ENCODE measurements at places on chromosomes 5 and 9.

- DNase-seq = no peak
Observed at GRCh38 chr5:6358434-6358820, 19.9 kb downstream of the MED10 start.

- no peak for DNase-seq
Observed at GRCh38 chr5:176773408-176774035, 36.8 kb upstream of the UNC5A start.

- DNase-seq = no peak
Observed at GRCh38 chr5:81427566-81427965, 33.6 kb upstream of the ACOT12 start.

DNA sequence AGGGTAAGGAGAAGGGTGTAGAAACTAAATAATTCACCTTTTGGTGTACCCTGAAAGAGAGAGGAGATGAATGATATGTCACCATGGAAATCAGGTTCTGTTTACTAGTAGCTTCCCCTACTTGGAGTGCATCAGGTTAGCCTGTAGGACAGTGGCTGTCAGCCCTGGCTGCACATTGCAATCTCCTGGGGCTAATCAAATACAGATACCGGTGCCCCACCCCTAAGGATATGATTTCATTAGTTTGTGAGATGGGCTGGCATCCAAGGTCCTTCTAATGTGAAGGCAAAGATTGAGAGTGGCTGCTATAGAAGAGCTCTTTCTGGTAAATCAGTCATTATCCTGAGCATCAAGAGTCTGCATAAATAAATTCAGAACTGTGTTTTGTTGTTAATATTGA is 47.2 kb downstream of the INSYN2B start:
- no peak for DNase-seq

DNA sequence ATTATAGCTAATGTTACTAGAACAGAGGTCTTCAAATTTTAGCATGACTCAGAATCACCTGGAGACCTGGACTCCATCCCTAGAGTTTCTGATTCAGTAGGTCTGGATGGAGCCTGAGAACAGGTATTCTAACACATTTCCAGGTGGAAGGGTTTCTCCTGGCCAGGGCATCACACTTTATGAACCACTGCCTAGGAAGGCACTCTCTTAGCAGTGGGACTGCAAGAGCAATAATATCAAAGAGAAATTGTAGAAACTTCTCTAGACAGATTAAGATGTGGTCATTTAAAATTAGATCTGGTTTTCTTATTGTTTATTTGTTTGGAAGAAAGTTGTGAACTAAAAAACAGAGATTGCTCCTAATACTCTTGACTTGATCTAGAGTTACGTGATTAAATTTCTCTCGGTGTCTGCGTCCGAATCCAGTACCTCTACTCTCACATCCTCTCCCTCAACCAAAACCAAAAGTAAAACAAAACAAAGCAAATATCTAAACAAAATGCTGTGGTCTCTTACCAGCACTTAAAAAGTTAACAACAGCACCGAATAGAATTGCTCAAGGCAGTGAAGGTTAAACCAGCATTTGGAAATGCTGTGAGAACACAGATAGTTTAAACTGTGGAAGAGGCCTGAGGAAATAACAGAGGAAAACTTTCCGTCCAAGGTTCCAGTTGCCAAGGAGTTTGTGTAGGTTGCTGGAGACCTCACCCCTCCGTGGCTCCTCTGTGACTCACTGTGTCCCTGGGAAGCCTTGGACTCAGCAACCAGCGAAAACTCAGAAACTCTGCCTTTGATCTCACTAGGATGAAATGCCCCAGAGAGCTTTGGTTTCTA is 193.4 kb downstream of the ARRDC3 start:
- DNase-seq = no peak

GRCh38 chr9:99828417-99829176 is 6.9 kb downstream of the NR4A3 start:
- DNase-seq = no peak

GRCh38 chr5:170440771-170441392 is 51.7 kb upstream of the KCNMB1 start:
- DNase-seq = no peak

DNA sequence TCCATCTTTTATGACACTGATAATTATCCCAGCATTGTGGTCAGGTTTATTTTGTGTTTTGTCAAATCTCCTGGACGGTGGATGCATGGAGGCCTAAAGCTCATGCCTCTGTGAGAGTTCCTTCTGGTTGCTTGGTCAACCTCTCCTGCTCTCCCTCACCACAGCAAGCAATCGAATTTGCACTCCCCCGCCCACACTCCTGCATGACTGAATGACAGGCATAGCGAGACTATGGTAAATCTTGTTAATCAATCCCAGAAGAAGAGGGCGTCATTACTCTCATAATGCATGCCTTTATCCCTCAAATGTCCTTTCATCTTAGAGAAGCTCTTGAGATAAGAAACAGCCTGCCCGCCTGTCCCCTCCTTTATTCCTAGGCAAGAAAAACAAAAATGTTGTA is 1215.0 kb upstream of the CDH9 start:
- DNase-seq = no peak

GRCh38 chr5:126561908-126562307 is 33.1 kb downstream of the ALDH7A1 start:
- no peak for DNase-seq

GRCh38 chr5:167861129-167861927 is 430.1 kb upstream of the WWC1 start:
- DNase-seq = no peak

DNA sequence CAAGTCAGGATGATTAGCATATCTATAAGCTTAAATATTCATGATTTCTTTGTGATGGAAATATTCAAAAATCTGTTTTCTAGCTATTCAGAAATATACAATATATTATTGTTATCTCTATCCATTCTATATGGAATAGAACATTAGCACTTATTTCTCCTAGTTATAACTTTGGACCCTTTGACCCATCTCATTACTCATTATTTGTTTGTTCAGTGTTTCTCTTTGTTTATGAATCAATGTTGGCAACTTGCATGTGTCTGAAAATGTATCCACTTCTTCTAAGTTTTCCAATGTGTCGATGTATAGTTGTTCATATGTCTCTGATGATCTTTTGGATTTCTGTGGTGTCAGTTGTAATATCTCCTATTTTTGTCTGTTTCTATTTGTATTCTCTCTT is 1059.3 kb downstream of the CDH9 start:
- no peak for DNase-seq

DNA sequence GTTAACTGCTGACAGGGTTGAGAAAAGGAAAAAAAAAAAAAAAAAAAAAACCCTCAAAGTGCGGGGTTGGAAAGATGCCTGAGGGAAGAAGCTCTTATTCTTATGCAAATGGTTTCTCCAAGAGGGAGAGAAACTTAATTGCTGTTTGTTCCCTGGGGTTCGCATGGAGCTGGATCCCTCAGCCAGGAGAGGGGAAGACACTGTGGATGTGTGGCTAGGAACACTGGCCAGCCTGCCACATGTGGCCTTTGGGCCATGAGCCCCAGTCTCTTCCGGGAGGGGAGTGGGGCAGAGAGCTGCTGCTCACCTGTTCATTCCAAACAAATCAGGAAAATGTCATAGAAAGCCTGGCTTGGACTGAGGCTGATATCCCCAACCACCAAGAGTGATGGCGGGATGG is 9.4 kb upstream of the SCGB3A2 start:
- DNase-seq = no peak

- no peak for DNase-seq
Observed at GRCh38 chr5:113212244-113212920, 222.4 kb downstream of the TSSK1B start.

DNA sequence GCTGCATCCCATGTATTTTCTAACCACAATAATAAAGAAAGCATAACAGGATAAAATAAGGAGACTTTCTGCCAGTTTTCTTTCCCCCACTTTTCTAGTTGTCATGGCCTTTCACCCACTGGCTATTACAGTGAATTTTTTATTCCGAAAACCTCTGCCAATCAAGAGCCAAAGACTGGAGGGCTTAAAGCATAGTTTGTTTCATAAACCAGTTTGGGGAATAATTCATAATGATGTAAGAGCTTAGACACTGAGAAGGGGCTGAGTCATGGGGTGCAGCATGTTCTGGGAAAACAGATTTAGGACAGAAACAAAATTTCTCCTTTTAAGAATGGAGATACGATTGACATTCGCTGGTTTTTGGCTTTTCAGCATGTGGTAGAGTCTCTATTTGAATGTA is 4.4 kb upstream of the GLIPR2 start:
- DNase-seq = no peak

DNA sequence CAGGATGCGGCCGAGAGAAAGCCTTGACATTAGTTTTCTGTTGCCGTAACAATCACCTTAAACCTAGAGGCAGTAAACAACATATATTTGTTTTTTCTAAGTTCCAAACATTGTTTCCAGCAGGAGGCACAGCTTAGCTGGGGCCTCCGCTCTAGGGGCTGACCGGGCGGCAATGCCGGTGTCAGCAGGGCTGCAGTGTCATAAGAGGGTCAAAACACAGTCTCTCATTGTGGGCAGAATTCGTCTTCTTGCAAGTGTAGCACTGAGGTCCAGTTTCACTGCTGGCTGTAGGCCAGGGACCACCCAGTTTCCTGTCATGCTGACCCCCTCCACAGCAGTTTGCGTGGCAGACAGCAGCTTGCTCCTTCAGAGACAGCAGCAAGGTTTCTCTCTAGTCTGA is 186.2 kb downstream of the PJA2 start:
- DNase-seq = no peak

- no peak for DNase-seq
Observed at GRCh38 chr5:90802474-90803317, 244.1 kb downstream of the ADGRV1 start.

DNA sequence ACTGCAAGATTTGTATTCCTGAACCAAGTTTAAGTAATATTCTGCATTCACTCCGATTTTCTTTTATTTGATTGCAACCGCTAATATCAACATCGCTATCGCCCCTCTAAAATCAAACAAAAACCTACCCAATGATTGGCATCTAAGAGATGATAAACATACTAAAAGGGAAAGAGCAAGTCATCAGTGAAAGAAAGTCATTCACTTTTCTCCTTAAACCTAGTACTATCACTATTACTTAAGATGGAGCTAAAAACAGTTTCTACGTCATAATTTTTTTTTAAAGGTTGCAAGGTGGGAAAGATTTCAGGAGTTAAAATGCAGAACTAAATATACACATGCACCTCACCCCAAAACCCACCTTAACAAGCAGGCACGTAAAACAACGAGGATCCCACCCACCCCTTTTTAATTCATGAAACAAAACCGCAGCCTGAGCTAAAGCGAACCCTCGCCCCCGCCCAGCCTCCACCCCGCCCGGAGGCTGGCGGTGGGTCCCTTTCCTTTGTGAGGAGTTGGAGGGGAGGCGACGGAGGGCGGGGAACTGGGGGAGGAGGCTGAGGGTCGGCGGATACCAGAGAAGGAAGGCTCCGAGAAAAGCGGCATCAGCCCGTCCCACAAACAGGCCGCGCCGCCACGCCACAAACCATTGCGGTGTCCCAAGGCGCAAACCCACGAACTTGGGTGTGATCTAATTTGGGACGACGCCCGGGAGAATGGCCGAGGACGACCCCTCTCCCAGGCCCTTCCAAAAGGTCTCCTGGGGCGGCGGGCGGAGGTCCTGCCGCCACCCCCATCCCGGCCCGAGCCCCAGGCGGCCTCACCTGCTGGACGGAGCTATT is 861 bp downstream of the UBQLN1 start:
- peak; percentile 56 for DNase-seq

DNA sequence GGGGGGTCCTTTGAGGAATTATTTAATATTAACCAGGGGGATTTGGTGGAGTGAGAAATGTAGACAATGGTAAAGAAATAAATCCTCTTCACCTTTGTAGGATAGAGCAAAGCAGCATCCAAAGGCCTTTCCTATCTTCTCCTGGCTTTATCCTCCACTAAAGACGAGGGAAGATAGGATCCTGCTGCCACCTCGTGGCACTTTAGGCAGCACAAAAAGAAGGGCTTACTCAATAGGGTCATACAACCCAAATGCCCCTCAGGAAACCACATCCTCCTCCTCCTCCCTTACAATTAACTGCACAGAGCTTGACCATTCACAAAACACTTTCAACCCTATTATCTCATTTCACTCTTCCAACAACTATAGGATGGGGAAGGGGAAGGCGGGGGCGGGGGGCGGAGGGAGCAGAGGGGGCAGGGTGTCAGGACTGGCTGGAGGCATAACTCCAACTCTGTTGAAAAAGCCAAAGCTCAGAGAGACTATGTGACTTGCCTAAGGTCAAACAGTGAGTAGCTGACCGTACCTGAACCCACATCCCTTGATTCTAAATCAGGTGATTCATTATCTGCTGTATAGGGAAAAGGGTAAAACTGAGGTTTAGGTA is 45.4 kb upstream of the MYOT start:
- DNase-seq = no peak

DNA sequence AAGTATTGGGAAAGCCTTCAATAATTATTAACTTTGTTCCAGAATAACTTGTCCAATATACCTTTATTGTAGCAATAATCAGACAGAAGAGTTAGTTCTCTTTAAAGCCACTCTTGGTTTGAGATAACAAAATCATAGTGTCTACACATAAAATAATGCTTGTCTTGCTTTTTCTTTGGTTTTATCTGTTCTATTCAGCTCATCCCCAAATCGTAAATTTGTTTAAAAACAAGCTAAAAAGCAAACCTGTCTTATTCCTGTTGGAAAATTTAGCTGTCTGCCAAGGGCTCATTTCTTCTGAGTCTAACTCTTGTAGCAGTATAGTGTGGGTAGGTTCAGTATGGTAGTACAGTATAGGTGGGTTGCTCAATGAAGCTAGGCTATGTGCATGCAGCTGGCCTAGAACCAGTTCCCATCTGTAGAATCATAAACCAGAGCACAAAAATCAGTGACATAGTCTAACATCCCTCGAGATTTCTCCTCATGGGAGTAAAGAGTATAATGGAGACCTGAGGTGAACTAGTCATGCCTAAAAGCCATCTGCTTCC is 17.9 kb upstream of the APBA1 start:
- no peak for DNase-seq

- DNase-seq = no peak
Observed at GRCh38 chr5:5854087-5854486, 431.6 kb downstream of the ICE1 start.

- DNase-seq = no peak
Observed at GRCh38 chr9:26471261-26471660, 421.3 kb downstream of the CAAP1 start.

GRCh38 chr5:1011226-1011631 is 2.6 kb downstream of the NKD2 start:
- DNase-seq = peak; percentile 41
